ENCODE measurements at places on chromosomes 2 and 18. TPM values are rescaled to one million over a fixed set of nuclear protein-coding genes. Genes with fewer than 3 reads are reported as not detected.

DNA sequence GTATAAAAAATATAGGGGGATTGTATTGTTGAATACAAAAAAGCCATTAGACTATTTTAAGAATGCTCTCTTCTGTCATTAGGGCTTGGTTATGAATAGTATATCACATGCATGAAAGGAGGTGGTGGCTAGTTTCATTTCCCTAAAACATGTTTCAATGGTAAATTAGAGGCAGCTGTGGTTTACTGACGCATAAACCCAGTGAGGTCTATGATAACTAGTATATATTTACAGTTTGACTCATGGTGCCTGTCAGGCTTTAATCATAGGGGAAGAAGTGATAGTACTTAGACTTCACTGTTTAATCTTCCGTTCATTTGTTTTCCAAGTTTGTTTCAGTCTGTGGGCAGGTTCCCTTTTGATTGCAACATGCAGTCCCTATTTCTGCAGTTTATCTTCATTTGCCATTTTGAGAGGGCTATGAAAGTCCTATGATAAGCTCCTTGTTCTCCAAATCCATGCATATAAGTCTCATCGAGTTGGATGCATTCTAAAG lies 55.1 kb upstream of the MAP4K3 start:
- DNase-seq = no peak
- no peak overlapping the region for H3K27ac ChIP-seq
- H3K4me1 ChIP-seq = no peaks in the 10 kb centered on the region
- no peaks in the 10 kb centered on the region for H3K27me3 ChIP-seq

DNA sequence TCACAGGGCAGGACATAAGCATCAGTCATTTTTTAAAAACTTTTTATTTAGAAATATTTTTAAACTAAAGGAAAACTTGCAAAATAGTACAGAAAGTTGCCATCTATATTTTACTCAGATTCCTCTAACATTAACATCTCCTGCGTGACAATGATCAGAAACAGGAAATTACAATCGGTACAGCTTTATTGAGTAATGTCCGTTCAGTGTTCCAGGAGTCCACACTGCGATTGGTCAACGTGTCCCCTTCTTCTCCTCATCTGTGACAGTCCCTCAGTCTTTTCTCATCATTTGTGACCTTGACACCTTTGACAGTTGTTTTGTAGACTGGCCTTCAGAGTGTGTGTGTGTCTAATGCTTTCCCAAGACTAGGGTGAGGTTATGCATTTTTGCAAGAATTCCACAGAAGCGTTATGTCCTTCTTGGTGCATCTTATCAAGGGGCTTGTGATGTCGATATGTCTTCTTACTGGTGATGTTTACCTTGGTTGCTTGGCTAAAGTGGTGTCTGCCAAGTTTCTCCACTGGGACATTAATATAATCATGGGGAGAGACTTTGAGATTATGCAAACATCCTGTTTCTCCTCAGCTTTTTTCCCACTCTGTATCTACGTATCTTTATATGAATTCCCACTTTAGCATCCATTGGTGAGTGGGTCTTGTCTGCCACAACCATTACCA lies 21.4 kb upstream of the TMEM177 start:
- H3K4me1 ChIP-seq = no peaks in the 10 kb centered on the region
- no peaks in the 10 kb centered on the region for H3K36me3 ChIP-seq
- DNase-seq = no peak
- no peaks in the 10 kb centered on the region for H3K27me3 ChIP-seq
- no peak overlapping the region for H3K4me3 ChIP-seq

DNA sequence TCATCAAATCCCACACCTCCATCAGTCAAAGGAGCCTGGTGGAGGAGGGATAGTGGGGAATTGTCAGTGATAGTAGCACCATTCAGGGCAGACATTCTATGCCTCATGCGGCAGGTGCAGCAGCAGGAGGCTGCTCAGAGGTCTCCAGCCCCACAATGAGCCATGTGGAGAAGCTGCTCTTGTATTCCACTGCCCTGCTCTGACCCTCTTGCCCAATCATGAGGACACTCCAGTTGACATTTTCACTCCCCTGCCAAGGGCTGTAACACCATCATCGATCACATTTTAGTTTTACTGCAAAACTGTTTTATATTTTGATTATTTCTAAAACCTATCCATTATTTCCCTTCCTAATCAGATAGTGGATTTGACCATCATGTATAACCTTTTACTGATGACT lies 487.6 kb upstream of the KLHL29 start:
- H3K4me1 ChIP-seq = no peaks in the 10 kb centered on the region
- H3K4me3 ChIP-seq = no peak overlapping the region
- H3K36me3 ChIP-seq = no peaks in the 10 kb centered on the region
- DNase-seq = no peak

GRCh38 chr2:26534865-26535662 lies 57.1 kb upstream of the OTOF start:
- no peaks in the 10 kb centered on the region for H3K4me1 ChIP-seq
- H3K4me3 ChIP-seq = no peak overlapping the region
- no peak for DNase-seq

- no peaks in the 10 kb centered on the region for H3K36me3 ChIP-seq
- H3K4me3 ChIP-seq = no peak overlapping the region
- no peak overlapping the region for H3K27ac ChIP-seq
- H3K27me3 ChIP-seq = no peaks in the 10 kb centered on the region
Measured at GRCh38 chr18:10715791-10716190, 190.0 kb downstream of the NAPG start.

DNA sequence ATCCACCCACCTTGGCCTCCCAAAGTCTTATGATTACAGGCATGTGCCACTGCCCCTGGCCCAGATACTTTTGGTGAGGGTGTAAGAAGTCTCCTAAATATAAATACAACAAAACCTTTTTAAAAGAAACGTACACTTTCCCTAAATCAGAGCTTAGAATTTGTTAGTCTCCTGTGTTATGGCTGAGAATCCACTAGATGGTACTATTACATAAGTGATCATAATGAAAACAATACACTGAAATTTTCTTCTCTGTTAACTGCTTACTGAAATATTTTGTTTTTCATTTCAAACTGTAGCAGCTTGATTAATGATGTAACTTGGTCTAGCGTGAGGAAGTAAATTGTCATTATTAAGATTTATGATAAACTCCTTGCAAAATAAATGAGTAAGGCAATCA lies 74.8 kb upstream of the FAM98A start:
- H3K4me1 ChIP-seq = no peaks in the 10 kb centered on the region
- H3K27ac ChIP-seq = no peak overlapping the region
- no peaks in the 10 kb centered on the region for H3K27me3 ChIP-seq
- no peak for DNase-seq

PTPRN gene
- 0.09 TPM for total RNA-seq

ALS2 gene
- total RNA-seq = 14.8 TPM
